Dermis blood vessel endothelial cell (primary cell): ENCODE measurements at places on chromosomes 16 and 17. TPM values are rescaled to one million over a fixed set of nuclear protein-coding genes. Genes with fewer than 3 reads are reported as not detected.

Gene USP36
- total RNA-seq, result 22.8 and 24.7 TPM in 2 replicates

DNA sequence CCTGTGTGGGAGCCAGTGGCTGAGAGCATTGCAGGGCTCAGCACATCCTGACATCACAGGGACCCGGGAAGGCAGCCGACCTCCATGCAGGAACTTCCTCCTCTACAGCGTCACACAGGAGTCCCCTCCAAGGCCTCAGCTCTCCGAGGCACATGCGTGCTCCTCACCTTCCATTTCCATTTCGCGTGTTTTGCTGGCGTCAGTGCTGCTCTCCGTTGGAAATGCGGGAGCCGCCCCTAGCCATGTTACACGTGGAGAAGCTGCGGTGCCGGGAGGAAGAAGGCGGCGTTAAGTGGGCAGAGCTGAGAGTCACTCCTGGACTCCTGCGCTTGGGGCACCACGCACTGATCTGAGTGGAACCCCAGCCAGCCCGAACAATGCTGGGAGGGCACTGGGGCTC, 25.2 kb upstream of the CRISPLD2 start:
- DNase-seq, result no peak

DNA sequence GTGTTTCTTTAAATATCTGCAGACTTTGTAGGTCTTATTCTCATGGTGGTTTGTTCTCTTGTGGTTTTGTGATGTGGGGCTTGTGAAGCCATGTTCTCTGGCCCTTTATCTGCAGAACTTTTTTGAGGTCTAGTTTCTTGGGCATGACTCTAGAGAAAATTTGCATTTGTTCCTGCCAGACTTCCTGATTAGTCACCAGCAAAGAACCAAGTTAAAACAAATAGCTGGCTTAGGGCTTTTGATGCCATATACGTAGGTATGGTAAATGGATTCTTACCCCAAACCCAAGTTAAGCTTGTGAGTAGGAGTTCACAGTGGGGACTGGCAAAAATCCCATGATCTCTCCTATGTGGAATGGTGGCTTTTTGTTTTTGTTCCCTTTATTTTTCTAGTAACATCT, 68.7 kb upstream of the IRX3 start:
- DNase-seq, result no peak

GRCh38 chr17:34412965-34413441, 50.0 kb upstream of the CCL1 start:
- peak; percentile 72 for DNase-seq

DNA sequence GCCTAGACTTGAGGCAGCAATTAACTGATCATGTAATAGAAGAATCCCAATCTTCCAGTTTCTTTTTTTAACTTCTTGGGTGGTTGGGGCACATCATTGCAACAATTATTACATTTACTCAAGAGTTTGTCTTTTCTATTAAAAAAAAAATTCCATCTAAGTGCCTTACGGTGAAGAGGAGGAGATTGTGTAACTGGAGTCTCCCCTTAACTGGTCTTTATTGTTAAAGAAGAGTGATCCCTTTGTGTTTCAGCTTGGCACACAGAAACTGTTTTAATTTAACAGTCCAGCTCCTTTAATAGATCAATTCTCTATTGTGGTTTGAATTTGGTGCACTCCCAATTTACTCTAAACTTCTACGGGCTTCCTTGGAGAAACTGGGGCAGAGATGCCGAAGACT, 75.2 kb downstream of the FTO start:
- DNase-seq, result no peak
